ENCODE measurements at places on chromosomes 2 and 18.
A peak's percentile ranks its signal among the peaks of the same experiment; 100 is the strongest.

- DNase-seq: no peak
These were observed 112.9 kb upstream of the ATP8B1 start for GRCh38 chr18:57915865-57916582.

GRCh38 chr2:1727796-1728474 lies 16.4 kb downstream of the PXDN start:
- no peak for DNase-seq

DNA sequence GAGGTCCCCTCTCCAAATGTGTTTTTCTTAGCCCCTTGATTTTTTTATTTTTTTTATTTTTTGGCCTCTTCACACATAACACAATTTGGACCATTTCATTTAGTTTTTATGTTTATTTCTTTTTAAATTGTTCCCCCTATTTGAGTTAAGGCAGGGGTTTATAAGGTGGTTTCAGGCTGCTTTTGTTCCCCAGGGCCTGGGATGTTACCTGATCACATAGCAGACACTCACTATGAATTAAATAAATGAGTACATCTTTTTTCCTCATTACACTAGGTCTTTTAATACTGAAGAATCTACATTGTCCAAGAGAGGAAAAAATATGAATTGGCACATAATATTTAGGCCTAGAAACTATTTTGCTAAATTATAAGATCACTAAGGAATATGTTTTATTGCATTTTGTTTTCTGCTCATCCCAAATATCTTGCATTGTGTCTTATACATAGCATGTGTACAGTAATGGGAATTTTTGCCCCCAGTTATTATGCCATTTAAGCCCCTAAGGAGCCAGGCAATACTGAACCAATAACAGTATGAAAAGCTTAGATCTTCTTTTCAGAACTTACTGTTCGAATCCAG lies 112.4 kb upstream of the MAPRE2 start:
- no peak for DNase-seq

DNA sequence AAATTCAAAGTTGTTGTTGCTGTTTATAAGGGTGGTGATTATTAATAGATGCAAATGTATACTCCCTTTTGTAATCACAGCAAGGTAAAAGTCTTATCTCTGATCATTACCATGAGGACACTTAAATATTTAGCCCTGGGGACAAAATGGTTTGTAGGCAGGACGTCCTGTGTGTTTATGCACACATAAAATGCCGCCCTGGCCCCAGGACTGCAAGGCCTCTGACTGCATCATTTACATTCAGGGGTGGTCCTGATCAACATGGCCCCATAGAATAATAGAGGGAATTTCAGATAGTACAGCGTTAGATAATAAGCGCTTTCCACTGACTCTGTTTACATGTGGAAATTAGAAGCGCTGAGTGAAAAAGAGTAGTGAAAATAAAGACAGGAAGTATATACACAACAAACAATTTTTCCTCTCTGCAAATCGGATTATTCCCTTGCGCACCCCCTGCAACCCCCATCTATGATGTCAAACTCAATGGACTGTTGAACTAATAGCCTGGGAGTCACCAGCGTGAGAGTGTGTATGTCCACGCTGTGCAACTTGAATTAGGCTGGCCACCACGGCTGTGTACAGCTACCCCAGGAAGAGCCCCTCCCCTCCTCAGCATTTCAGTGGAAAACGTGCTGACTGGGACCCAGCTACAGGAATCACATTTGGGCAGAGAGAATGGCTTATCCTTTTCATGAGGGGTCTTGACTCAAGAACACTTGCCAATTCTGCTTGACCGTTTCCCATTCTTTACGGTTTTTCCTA lies 291.5 kb downstream of the SOX11 start:
- DNase-seq: no peak

DNA sequence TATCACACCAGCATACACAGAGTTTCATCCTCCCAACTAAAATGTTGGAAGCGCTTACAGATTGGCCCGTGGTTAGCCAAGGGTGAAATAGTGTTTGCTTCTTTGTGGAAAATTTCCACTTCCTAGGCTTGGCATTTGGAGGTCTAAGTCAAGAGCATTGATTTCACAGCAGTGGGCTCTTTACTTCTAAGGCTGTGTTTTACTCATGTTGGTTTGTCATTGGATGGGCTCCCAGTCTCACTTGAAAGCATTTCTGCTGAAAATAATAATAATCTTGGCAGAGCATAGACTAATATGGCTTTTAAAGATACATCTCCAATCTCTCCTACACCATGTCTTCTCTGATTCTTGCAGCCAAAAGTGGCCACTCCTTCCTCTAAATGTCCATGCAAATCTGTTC lies 82.9 kb downstream of the DYNAP start:
- DNase-seq: no peak

GRCh38 chr2:15616850-15617777 lies 25.4 kb downstream of the DDX1 start:
- no peak for DNase-seq

GRCh38 chr2:7013471-7014160 lies 96.4 kb downstream of the RNF144A start:
- DNase-seq: no peak

DNA sequence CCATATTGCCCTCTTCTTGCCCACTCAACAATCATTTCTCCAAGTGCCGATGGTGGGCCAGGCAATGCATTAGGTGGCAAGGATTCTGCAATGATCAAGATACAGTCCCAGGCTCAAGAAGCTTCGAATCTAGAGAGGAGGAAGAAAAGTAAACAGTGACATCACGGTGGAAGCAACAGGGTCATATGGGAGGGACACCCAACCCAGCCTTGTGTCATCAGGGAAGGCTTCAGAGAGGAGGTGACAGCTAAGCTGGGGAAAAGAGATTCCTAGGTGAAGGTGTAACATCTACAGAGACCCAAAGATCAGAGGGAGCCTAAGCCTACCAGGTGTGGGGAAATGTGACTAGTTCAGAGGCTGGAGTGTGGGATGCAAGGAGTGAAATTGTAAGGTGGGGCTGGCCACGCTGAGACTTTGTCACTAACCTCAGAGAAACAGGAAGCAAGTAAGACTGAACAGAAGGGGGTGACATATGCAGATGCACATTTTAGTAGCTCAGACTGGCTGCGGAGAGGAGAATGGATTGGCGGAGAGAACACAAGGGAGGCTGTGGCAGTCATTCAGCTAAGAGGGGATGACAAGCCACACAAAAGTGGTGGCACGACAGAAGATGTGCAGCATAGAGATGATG lies 104.9 kb downstream of the ANKRD44 start:
- peak; percentile 63 for DNase-seq

- DNase-seq: no peak
These were observed 73.2 kb downstream of the MAP4K4 start for GRCh38 chr2:101770726-101771125.

DNA sequence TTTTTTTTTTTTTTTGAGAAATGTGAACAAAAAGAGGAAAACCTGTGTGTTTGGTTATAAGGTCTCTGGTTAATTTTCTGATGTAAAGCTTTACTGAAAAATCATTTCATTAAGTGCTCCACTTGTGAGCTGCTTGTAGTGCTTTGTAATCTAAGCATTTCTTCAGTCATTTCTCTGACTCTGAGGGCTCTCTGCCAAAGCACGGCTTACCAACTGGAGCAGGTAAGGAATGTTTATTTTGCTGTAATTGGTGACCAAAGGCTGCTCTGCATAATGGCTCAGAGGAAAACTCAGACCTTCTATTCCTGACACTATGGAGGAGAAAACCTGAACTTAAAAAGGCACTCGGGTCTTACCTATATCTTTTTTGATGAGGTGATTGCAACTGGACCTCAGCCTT lies 848.8 kb downstream of the MBD2 start:
- DNase-seq: no peak

GRCh38 chr2:234514099-234514498 lies 17.2 kb upstream of the ARL4C start:
- no peak for DNase-seq

DNA sequence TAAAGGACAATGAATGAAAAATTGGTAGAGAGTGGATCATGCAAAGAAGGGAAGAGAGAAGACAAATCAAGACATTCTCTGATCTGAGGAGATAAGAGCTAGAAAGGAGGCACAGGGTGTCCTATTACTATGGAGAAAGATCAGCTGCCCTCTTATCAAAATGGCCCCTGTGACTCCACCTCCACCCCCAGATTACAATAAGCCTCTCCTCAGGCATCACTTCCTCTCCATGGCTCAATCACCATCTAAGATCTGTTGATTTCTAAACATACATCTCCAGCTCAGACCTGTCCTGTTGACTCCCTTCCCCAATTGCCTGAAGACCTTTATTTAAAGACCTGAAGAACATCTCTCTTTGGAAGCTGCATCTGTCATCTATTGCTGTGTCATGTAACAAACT lies 43.2 kb downstream of the SP100 start:
- no peak for DNase-seq

DNA sequence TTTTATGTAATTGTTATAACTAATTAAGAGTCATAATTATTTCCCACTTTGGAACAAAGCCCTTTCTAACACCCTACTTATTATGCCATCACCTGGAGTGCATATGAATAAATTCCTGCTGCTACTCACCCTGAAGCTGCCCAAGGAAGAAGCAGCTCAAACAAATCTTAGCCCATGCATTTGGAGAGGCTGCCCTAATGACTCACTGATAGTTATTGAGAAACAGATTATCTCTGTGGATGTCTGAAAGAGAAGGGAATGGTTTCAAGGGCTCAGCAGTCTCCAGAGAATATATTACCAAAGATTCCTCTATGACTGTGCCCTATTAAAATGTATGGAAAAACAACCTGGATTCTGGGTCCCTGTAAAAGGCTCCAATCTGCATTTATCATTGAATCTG lies 81.0 kb downstream of the GPR39 start:
- DNase-seq: no peak

DNA sequence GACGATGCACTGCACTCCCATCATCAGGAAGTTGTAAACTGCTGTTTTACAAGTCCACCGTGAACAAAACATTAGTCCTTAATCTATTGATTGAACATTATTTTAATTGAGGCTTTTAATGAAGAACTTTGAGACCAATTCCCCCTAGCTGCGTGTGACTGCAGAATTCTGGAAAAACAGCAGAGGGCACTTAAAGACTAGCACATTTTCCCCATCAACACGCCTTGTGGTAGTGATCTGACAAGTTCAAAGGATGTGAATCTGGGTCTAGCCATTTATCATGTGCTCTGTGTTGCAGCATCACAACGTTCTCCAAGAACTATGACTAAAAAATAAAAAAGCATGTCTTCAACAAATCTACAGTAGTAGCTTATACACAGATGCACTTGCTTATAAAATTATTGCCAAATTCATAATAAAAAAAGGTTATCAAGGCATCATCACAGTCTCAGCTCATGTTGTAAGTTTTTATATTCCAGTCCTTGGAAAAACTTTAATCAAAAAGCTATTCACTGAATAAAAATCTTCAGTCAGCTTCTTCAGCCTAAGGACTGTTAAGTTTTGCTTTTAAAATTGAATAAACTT lies 35.8 kb downstream of the SKOR2 start:
- DNase-seq: no peak

GRCh38 chr2:134324947-134325346 lies 71.1 kb downstream of the MGAT5 start:
- no peak for DNase-seq

DNA sequence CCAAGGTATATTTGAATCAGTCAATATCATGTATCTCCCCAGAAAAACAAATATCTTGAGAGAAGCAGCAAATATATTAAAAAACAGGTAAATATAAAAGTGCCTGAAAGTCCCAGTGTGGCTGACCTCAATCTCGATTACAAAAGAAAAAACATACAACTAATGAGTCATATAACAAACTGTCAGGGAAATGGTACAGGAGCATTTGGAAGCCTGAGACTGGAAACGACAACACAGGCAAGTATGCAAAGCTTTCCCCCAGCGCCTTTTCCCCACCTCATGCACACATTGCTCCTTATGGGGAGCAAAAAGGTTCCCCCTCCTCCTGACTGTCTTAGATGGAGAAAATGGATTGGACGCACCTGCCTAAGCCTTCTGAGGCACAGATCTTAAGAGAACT lies 230.7 kb downstream of the TMX3 start:
- DNase-seq: no peak

- no peak for DNase-seq
These were observed 283.6 kb downstream of the TMX3 start for GRCh38 chr18:68431111-68431921.

GRCh38 chr2:142872882-142873724 lies 4.4 kb upstream of the KYNU start:
- DNase-seq: no peak

DNA sequence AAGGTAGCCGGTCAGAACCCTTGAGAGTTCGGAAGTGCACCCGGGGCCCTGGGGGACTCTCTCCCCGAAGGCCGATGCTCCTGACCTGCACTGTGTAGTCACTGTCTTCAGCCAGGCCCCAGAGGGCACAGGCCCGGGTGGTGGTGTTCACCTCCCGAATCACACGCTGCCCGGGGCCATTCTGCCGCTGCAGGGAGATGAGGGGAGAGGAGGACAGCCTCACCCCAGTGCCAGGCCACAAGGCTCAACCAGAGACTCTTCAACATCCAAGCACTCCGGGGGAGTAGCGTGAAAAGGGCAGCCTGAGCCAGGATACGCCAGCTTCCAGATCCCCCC lies 1.1 kb downstream of the FNDC4 start:
- no peak for DNase-seq

DNA sequence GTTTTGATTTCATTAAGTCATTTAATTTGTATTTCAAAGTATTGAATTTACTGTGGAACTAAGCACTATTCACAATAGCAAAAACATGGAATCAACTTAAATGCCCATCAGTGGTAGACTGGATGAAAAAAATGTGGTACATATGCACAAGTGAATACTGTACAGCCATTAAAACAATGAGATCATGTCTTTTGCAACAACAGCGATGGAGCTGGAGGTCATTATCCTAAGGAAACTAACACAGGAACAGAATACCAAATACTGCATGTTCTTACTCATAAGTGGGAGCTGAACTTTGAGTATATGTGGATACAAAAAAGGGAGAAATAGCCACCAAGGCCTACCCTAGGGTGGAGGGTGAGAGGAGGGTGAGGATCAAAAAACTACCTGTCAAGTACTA lies 164.4 kb downstream of the BABAM2 start:
- DNase-seq: no peak

GRCh38 chr2:205465791-205466190 lies 216.5 kb upstream of the NRP2 start:
- DNase-seq: no peak

GRCh38 chr18:31102025-31102684 lies at the start of gene DSC2:
Gene DSC2 (minus strand): TSS chr18:31102421. CDS start chr18:31101971, 450 bp downstream.
- no peak for DNase-seq

DNA sequence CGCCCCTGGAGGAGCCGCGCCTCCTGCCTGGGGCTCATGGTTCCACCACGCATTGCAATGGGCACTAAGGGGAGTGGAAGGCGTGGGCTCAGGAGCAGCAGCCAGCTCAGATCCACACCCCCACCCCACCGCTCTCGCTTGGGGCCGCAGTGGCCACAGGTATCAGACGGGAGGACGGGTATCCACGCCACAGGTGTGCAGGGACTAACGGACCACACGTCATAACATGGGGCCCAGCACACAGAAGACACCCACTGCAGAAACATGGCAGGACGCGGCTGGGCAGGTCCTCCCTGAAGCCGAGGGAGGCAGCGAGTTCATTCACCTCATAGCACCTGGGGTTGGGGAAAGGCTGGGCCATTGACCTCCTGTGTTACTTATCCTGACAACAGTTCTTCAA lies 13.0 kb downstream of the HDAC4 start:
- no peak for DNase-seq
